ENCODE measurements at places on chromosomes 13 and 19.

GRCh38 chr13:51534041-51534817 lies 50.0 kb upstream of the WDFY2 start:
- peak; percentile 32 for DNase-seq
- no peak overlapping the region for H3K27ac ChIP-seq
- peak overlapping the region; percentile 9 for H3K4me3 ChIP-seq
- peaks cover 9% of the 10 kb centered on the region for H3K36me3 ChIP-seq
- H3K27me3 ChIP-seq = no peaks in the 10 kb centered on the region
- peaks cover 32% of the 10 kb centered on the region for H3K4me1 ChIP-seq

DNA sequence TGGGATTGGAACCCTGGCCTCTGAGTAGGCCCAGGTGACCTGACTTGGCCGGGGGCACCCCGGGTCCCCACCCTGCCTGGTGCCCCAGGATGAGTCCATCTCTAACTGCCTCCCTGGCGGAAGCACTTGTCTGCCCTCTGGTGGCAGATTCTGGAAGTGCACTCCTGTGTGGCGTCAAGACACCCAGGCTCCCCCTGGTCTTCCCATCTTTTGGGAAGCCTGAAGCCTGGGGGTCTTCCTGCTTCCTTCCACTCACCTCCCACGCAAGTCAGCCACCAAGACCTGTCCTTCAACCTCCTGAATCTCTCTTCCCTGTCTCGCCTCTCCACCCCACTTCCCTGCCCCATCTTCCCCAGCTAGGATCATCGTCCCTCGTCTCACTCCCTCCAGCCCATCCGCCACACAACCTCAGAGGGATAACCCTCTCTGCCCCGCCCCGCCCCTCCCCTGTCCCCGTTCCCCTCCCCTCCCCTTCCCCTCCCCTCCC lies 7.4 kb downstream of the RABAC1 start:
- H3K27ac ChIP-seq = peak overlapping the region; percentile 86
- peak overlapping the region; percentile 82 for H3K4me3 ChIP-seq
- H3K4me1 ChIP-seq = peaks cover 43% of the 10 kb centered on the region
- H3K36me3 ChIP-seq = no peaks in the 10 kb centered on the region

- peaks cover 14% of the 10 kb centered on the region for H3K4me1 ChIP-seq
- no peak within 1 kb of the TSS for H3K27ac ChIP-seq
- H3K36me3 ChIP-seq = no peaks in the 10 kb centered on the region
- peaks cover 66% of the 10 kb centered on the region for H3K27me3 ChIP-seq
- peak; percentile 45 for DNase-seq
Measured at GRCh38 chr19:46471116-46471733, at the start of gene PNMA8A. Gene PNMA8A, minus strand, starts transcription at chr19:46471563. Its CDS starts 528 bp downstream, at chr19:46471035.

GRCh38 chr19:18329035-18329376 lies 6.1 kb upstream of the LSM4 start:
- H3K4me1 ChIP-seq = peaks cover 22% of the 10 kb centered on the region
- H3K27me3 ChIP-seq = no peaks in the 10 kb centered on the region
- DNase-seq = no peak
- peak overlapping the region; percentile 86 for H3K4me3 ChIP-seq

GRCh38 chr19:2759965-2760364 lies 20.1 kb upstream of the SLC39A3 start:
- DNase-seq = no peak
- H3K4me3 ChIP-seq = no peak overlapping the region
- H3K27me3 ChIP-seq = no peaks in the 10 kb centered on the region
- H3K4me1 ChIP-seq = no peaks in the 10 kb centered on the region

DNA sequence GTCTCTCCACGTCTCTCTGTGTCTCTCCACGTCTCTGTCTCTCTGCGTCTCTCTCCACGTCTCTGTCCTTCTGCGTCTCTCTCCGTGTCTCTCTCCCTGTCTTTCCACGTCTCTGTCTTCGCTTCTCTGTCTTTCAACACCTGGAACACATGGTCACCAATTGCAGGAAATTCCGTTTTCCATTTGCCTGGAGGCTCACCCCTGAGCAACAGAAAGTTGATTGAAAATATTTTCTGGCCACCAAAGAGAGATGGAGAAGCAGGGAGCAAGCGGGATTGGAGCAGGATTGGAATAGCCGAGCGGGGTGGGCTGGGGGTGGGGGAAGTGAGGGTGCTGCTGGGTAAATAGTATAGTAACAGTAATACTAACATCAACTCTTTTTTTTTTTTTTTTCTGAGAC lies 1.7 kb downstream of the KANK2 start:
- H3K27ac ChIP-seq = no peak overlapping the region
- H3K36me3 ChIP-seq = no peaks in the 10 kb centered on the region
- H3K4me3 ChIP-seq = no peak overlapping the region
- peaks cover 16% of the 10 kb centered on the region for H3K27me3 ChIP-seq
- peaks cover 6% of the 10 kb centered on the region for H3K4me1 ChIP-seq
- no peak for DNase-seq

GRCh38 chr19:13748169-13748828 lies 16.0 kb upstream of the MRI1 start:
- H3K36me3 ChIP-seq = peaks cover 9% of the 10 kb centered on the region
- peaks cover 47% of the 10 kb centered on the region for H3K4me1 ChIP-seq
- no peaks in the 10 kb centered on the region for H3K27me3 ChIP-seq
- DNase-seq = no peak

DNA sequence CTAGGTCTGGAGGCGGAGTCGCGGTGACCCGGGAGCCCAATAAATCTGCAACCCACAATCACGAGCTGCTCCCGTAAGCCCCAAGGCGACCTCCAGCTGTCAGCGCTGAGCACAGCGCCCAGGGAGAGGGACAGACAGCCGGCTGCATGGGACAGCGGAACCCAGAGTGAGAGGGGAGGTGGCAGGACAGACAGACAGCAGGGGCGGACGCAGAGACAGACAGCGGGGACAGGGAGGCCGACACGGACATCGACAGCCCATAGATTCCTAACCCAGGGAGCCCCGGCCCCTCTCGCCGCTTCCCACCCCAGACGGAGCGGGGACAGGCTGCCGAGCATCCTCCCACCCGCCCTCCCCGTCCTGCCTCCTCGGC lies at the start of gene SLC5A5:
SLC5A5 (plus strand) TSS at position 68 of the 373 bp plus-strand sequence. CDS start 375 bp downstream, outside the sequence.
- H3K4me1 ChIP-seq = peaks cover 10% of the 10 kb centered on the region
- peak within 1 kb of the TSS; percentile 85 for H3K4me3 ChIP-seq
- no peaks in the 10 kb centered on the region for H3K36me3 ChIP-seq
- peak within 1 kb of the TSS; percentile 40 for H3K27ac ChIP-seq
- DNase-seq = no peak
- H3K27me3 ChIP-seq = no peaks in the 10 kb centered on the region

- no peaks in the 10 kb centered on the region for H3K27me3 ChIP-seq
- peaks cover 38% of the 10 kb centered on the region for H3K4me1 ChIP-seq
- peaks cover 26% of the 10 kb centered on the region for H3K36me3 ChIP-seq
- DNase-seq = peak; percentile 37
- H3K4me3 ChIP-seq = peak overlapping the region; percentile 19
Measured at GRCh38 chr19:48878196-48879024, 6.2 kb downstream of the PPP1R15A start.

GRCh38 chr13:113449693-113450347 lies 3.5 kb downstream of the ADPRHL1 start:
- H3K27me3 ChIP-seq = no peaks in the 10 kb centered on the region
- peaks cover 7% of the 10 kb centered on the region for H3K4me1 ChIP-seq
- peak overlapping the region; percentile 78 for H3K4me3 ChIP-seq
- H3K36me3 ChIP-seq = no peaks in the 10 kb centered on the region
- no peak for DNase-seq

DNA sequence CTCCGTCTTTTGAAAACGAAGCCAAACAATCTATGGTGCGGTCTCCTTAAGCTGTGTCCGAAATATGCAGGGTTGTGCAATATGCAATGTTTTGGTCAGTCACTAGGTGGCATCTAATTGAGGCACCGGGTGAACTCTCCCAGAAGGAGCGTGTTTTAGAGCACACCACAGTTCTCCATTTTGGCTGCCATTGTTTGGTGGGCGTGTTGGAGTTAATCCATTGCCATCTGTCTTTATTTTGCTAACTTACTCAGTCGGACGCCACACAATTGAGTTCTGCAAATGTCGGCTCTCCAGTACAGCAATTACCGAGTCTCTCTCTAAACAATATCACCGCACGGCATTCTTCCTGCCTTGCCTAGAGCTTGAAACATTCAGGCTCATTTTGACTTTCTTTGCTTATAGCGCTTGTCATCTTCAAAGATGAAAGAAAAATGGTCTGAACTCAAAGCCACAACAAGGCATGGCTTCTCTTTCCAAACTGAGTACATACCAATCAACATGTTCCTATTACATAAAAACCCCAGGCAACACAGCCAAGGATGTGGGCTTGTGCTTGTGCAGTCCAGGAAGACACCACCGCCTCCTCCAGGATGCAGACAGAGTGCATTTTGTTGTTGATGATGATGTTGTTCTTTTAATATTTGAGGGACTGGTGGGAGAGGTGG lies 182.0 kb upstream of the SERP2 start:
- H3K27ac ChIP-seq = no peak overlapping the region
- H3K4me1 ChIP-seq = peaks cover 38% of the 10 kb centered on the region
- DNase-seq = peak; percentile 34
- peak overlapping the region; percentile 29 for H3K4me3 ChIP-seq

DNA sequence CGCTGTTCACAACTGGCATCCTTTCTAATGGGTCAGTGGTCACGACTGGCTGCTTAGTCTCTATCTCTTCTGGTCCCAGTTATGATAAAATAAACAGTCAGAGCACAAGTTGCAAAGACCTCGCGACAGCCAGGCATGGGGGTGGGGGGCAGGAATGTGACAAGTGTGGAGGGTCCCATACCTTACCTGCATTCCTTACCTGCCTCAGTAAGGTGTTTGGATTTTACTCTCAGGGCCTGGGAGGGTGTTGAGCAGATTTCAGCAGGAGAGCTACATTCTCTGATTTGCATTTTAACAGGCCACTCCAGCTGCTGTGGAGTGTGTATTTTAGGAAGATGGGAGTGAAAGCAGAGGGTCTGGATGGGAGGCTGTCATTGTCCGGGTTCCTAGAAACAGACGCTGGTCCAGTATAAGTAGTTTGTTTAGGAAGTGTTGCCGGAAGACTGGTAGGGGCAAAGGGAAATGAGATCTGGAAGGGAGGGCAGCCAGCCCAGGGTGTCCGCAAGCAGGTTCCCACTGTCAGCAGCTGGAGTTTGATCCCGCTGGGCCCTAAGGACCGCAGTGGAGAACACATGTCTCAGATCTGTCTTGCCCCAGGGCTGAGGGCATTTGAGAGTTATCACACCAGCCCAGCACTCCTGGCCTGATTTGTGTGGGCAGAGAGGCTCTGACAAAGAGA lies 920.0 kb downstream of the UQCRFS1 start:
- H3K4me3 ChIP-seq = no peak overlapping the region
- H3K27me3 ChIP-seq = no peaks in the 10 kb centered on the region
- no peak overlapping the region for H3K27ac ChIP-seq
- no peak for DNase-seq

- peaks cover 4% of the 10 kb centered on the region for H3K36me3 ChIP-seq
- H3K4me3 ChIP-seq = no peak overlapping the region
- no peak for DNase-seq
- H3K27ac ChIP-seq = no peak overlapping the region
- H3K27me3 ChIP-seq = peaks cover 16% of the 10 kb centered on the region
Measured at GRCh38 chr13:43981091-43981490, 101.4 kb downstream of the LACC1 start.

GRCh38 chr13:46004491-46004890 lies 48.1 kb downstream of the ZC3H13 start:
- no peak for DNase-seq
- peaks cover 34% of the 10 kb centered on the region for H3K36me3 ChIP-seq
- H3K4me1 ChIP-seq = no peaks in the 10 kb centered on the region
- no peaks in the 10 kb centered on the region for H3K27me3 ChIP-seq
- H3K27ac ChIP-seq = no peak overlapping the region
- H3K4me3 ChIP-seq = no peak overlapping the region

DNA sequence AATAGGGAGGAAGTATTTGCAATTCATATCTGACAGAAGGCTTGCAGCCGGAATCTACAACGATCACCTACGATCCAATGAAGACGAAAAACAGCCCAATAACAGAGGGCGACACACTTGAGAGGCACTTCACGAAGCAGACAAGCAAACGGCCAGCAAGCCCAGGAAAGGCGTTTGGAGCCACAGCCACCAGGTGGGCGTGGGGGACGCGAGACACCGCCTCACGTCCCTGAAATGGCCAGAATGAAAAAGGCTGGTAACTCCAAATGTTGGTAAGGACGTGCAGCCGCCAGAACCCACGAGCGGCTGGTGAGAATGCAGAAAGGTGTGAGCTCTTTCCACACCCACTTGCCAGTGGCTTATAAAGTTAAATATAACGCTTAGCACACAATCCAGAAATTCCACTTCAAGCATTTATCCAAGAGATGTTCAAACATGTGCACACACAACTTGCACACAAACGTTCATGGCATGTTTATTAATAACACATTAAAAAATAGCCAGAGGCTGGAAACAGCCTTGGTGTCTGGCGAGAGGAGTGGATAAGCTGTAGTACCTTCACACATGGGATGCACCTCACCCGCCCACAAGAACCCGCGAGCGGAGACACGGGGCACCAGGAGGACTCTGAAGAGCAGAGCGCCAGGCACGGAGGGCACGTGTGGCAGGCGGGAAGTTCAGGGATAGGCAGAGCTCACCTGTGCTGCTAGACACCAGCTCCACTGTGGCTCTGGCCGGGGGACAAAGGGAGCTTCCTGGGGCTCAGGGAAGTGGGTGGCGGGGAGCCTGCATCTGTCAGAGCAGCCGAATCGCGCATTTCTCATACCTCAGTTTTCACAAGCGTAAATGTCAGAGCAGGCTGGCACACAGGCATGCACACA lies 89.3 kb downstream of the SPACA7 start:
- H3K4me3 ChIP-seq = no peak overlapping the region
- DNase-seq = no peak
- H3K36me3 ChIP-seq = peaks cover 12% of the 10 kb centered on the region

DNA sequence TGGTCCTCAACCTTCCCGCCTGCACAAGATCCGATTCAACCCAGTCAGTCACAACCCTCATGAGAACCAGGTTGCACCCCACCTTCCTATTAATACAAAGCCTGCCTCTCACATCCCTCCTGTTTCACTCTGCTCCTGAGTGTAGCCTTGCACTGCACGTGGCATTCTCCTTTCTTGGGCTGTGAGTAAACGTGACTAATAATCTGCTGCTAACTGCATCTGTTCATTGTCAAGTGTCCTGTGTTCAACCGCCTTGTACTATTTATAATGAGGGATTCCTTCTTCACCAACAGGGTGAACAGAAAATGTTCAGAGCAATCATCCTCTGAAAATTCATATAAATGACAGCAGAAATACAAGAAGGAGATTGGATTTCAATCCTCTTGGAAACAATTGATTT lies 1608.2 kb downstream of the SLITRK5 start:
- H3K27me3 ChIP-seq = no peaks in the 10 kb centered on the region
- H3K4me3 ChIP-seq = no peak overlapping the region
